ENCODE measurements at places on chromosomes 7 and 10.

- DNase-seq = no peak
Observed at GRCh38 chr7:48426966-48427555, 255.8 kb downstream of the ABCA13 start.

- no peak for DNase-seq
Observed at GRCh38 chr7:55185321-55185802, 166.5 kb downstream of the EGFR start.

- DNase-seq = no peak
Observed at GRCh38 chr10:78039743-78040142, 6.1 kb downstream of the RPS24 start.

DNA sequence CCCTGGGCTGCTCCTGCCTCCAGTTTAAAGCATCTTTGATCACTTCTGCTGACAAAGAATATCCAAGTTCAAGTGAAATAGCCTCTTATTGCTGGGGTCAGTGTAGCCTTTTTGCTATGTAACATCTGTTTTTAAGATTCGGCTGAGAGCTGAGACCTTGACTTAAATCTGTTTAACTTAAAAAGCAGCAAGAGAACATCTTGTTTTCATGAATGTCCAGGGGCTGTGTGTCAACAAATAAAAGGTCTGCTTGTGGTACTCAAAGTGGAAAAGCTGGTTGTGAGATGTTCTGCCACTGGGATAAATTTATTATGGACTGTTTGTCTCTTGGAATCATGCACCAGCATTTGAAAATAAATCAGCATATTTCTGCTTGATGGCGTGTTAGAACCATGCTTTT lies 73.2 kb downstream of the CALD1 start:
- DNase-seq = no peak

- DNase-seq = peak; percentile 86
Observed at GRCh38 chr10:100338434-100339036, 8.5 kb upstream of the SCD start.

DNA sequence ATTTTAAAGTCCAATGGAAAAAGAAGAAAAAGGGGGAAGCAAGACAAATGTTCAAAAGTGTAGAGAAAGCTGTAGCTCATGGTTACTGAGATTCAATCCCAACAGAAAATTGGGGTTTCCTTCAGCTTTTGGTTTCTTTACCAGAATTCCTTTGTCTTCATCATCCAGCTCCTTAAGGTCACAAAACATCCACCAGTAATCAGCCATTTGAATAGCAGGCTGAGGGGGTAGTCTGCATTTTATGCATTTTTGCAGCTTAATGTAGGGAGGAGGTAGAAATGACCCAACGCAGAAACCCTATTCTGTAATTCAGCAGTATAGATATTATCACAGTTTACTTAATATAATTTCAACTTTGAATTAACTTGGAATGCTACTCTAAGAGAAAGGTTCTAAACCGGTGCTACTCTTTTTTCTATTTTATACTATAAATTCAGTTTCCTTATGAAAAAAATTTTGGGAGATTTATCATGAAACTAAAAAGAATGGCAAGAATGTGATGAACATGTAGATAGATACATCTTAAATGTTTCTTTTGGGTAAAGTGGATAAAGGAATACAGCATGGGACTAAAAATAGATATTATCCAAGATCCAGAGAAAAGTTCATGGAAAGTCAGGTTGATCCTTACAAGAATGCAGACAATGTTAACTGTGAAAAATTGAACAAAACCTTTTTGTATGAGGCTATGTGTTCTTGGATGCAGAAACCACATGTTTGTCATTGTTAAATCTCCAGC lies 596.9 kb downstream of the PHTF2 start:
- no peak for DNase-seq

- peak; percentile 41 for DNase-seq
Observed at GRCh38 chr10:102230264-102230860, 4.3 kb downstream of the ELOVL3 start.

- DNase-seq = no peak
Observed at GRCh38 chr10:23358357-23358756, 13.8 kb upstream of the C10orf67 start.

DNA sequence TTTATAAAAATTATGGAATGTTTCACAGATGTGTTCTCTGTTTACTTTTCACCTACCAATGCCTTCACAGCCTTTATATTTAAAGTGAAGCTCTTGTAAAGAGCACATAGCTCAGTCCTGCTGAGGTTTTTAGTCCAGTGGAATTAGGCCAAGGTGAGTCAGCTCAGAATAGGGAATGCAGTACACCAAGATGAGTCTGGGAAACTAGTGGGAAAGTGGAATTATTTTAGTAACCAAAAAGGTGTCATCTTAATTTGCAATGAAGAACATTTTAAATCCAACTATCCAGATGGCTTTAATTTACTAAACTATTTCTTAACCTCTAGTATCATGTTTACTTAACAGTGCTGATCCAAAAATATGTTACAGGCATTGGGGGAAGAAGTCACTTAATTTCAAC lies 236.3 kb upstream of the CTBP2 start:
- DNase-seq = no peak

DNA sequence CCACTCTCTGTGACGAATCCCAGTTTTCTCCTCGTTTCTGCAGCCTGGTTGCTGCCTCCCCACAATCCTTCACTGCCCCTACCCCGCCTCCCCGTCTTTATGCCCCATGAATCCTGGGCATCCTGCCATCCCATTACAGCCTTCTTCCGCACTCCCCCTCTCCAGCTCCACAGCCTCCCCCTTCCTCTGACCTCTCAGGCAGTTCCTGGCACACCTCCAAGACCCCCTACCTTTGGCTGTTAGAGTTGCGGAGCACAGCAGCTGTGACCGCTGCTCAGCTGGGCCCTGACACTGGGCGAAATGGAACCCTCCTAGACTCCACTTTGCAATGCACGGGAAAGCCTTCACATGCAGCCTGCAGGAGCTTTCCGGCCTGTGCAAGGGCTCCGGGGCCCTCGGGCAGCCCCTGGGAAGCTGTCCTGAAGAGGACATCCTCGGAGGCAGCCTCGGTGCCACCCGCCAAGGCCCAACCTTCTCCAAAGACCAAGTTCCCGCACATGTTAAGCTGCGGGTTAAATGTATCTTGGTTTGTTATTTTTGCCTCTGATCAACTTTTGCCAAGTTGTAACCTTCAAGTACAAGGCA lies 400.7 kb upstream of the MKI67 start:
- DNase-seq = no peak

DNA sequence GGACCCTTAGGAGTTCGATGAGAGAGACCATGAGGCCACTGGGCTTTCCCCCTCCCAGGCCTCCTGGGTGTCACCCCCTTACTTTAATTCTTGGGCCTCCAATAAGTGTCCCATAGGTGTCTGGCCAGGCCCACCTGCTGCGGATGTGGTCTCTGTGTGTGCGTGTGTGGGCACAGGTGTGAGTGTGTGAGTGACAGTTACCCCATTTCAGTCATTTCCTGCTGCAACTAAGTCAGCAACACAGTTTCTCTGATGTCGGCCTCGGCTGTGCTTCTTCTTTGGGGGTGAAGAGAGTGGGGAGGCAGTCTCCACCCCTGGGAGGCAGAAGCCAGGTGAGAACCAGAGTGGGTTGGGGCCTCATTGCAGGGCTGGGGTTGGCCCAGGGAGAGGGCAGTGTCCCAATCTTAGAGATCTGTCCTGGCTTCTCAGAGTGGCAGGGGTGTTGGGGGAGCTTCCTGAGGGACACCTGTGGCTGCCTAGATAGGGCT lies 1.5 kb downstream of the PVRIG start:
- peak; percentile 71 for DNase-seq

GRCh38 chr10:75408911-75409885 lies 7.6 kb upstream of the ZNF503 start:
- peak; percentile 33 for DNase-seq

DNA sequence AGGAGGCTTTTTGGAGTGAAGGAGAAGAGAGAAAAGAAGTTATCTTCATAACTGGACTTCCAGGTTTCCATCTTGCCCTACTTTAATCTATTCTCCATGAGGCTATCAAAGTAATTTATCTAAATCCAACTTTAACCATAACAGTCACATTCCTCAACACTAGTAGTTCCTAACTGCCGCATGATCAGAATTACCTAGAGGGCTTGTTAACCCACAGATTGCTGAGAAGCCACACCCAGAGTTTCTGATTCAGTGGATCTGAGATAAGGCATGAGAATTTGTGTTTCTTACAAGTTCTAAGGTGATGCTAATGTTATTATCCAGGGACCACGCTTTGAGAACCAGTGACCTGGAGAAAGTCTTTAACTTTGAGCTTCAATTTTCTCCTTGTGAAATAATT lies 8.3 kb upstream of the COL1A2 start:
- DNase-seq = no peak

DNA sequence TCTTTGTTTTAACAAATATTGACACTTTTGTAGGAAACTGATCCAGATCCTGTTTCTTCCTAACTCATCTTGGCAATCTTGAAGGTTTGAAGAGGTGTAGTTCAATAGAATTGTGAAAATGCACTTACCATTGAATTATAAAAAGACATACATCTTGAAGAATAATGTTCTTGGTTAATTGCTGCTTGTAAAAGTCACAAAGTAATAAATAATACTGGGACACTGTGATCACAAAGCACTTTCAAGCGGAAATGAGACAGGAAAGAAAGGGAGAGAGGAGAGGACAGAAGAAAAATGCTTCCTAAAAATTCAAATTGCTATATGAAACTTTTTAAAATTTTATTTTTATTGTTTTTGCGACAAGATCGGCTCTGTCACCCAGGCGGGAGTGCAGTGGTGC lies 15.2 kb upstream of the NFE2L3 start:
- DNase-seq = no peak

GRCh38 chr10:102850025-102850518 lies 4.0 kb upstream of the BORCS7 start:
- no peak for DNase-seq

DNA sequence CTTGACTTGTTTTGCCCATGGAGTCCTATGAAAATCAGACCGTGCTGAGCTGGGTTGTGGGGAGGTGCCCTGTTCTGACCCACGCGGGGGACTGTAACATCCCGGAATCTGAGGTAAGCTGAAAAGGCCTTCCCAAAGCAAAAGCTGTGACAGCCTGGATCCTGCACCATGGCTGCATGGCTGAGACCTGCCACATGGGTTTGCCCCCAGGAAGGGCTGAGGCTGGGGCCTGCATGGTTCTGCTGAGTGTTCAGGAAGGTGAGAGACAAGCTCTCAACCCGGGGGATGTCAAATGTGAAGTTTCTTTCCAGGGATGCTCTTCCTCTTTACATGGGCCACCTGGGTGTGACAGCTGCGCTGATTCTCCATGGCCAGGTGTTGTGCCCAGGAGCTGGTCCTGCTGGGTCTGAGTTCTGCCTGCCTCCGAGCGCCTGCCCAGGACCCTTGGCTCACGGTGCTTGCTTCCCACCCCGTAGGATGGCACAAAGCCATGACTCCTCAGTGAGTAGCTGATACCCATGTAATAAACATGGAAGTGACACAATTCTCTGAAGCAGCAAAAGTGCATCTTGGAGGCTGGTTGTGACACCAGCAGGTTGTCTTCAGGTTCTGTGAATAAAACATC lies 58.3 kb downstream of the VIPR2 start:
- no peak for DNase-seq

DNA sequence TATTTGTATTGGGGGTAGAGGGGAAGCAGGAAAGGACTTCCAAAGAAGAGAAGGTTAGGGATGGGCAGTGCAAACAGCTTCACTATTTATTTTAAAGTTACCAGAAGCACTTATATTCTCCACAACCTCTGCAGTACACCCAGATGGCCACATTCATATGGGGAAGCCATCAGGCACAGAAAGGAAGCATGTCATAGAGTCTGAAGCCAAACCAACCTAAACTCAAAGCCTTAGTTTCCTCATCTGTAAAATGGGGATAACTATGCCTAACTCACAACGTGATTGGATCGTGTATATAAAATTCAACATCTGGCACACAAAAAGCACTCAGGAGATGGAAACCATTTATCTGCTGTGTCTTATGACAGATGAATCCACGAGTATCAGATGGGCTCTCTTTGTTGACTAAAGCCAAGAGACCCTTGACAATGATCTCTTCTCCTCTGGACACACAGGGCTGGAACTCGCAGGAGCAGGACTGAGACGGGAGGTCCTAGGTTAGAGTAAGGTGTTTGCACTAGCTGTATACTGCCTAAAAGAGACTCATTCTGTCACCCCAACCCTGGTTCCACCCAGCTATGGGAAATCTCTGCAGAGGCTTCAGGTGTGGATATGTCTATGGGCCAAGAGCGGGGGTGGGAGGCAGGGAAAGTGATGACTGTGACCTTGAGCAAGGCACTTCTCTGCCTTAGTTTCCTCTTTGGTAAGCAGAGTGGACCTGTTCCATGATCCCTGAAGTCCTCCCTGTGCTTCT lies 1.8 kb downstream of the KIAA1549 start:
- no peak for DNase-seq

- DNase-seq = no peak
Observed at GRCh38 chr10:90373911-90374310, 483.9 kb downstream of the HTR7 start.

- DNase-seq = no peak
Observed at GRCh38 chr10:90007226-90007625, 305.8 kb downstream of the KIF20B start.

DNA sequence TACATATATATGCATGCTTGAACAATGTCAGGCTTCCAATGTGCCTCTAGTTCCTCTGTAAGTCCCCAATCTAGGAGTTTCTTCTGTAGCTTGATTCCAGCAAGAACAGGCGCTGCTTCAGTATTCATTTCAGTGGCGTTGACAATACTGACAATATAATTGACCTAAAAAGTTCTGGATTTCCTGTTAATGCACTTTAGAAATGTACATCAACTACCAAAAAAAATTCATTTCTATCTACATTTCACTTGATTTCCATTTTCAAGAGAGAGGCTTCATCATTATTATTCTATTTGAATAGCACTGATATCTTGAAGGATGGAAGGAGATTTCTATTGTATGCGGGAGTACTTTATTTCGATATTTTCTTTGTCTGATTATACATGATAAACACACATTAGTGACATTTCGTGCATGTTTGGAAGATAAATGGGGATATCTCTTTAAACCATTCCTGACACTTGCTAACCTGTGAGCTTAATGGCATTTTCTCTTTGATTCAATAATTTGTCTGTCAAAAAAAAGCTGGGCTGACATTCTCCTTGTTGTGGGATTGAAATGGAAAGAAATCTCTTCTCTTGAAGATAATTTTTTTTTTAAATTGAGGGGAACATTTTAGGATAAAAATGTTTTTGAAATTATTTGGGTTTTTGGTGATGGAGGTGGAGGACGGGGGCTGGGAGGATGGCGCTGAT lies 568.2 kb downstream of the LRMDA start:
- DNase-seq = no peak

DNA sequence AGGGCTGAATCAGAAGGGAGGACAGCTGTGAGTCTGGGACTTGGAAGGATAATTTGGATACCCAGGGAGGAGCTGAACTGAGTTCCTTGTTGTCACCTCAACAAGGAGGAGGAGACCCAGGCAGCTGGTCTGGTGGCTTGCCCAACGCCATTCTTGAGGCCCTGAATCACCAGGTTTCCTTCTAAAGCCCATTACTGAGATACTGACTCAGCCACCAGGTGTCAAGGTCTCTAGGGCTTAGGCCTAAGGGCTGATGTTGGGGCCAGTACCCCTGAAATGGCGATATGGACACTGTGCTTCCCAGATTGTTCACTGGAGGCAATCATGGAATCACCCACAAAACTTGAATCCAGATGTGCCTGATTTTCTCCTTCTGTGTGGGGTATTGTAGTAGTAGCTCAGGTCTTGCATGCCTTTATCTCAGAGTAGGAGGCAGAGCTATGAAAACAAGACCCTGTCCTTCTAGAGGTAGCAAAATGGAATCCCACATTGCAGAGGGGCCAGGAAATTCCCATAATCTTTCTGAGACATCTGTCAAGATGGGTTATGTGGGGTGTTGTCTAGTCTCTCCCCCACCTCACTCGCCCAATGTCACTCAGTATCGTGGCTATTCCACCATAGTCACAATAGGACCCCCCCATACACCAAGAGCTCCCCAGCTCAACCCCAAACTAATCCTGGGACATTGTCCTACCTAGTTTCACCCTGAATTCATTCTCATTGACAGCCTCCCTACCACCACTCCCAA lies 1.8 kb upstream of the ATG9B start:
- DNase-seq = no peak

All from activated CD8-positive, alpha-beta memory T cell treated with anti-CD3 and anti-CD28 coated beads, Interleukin-2, amount 50 U/mL, for 4 hours (primary cell).